Stimulated activated CD4-positive, alpha-beta T cell treated with anti-CD3 and anti-CD28 coated beads, Interleukin-2, amount 100 ng/mL, for 4 hours (primary cell): ENCODE measurements at places on chromosomes 4 and X.
A peak's percentile ranks its signal among the peaks of the same experiment; 100 is the strongest.

DNA sequence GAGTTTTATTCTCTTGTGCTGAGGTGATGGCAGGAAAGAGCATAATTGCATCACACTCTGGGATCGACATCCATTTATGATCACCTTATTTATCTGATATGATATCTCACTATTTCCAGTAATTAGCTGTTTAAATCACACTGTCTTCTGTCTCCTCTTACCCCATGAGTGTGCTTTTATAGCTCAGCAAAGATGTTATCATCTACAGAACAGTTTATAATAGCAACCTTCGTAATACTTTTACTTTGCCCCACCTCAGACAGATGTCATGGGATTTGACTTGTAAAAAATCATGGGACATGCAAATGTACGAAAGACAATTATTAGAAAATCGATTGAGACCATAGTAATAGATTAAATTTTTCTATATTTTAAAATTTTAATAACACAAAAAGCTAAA is 1122.3 kb upstream of the PCDH10 start:
- DNase-seq: no peak

DNA sequence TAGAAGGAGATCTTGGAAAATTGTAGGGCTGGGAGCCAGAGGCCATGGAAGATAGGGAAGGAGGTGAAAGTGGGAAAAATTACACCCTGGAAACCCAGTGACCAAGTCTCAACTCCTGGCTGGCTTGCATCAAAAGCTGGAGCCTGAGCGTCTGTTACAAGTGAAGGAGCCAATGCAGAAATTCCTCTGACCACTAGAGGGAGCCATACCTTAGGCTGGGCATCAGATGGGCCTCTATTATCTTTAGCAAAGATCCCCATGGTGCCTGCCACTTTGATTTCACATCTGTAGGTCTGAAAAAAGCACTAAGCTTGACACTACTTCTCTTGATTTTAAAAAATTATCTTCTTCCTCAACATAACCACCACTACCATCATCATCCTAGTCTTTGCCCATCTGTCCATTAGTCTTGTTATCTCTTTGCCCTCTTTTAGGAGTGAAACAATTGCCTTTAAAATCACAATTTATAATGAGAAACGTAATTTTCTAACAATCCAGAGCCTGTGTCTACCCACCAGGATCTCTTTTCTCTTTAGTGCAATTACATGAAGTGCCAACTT is 62.9 kb downstream of the ANAPC4 start:
- DNase-seq: peak; percentile 17

DNA sequence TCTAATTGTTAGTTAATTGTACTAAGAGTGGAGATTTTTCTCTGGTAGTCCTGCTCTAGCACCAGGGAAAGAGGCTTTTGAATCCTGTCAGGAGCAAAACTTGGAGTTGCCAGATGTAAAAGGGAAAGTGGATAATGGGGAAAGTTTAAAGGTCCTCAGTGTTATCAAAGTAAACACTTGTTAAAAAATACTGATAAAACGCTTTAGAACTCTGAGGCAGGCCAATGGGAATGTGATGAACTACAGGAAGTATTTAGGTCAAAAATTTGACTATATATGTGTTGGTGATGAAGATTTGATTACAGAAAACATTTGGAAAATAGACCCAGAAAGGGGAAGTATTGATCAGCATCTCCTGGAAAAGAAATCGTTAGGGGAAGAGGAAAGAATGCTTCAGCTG is 32.8 kb downstream of the SERPINA7 start:
- no peak for DNase-seq

DNA sequence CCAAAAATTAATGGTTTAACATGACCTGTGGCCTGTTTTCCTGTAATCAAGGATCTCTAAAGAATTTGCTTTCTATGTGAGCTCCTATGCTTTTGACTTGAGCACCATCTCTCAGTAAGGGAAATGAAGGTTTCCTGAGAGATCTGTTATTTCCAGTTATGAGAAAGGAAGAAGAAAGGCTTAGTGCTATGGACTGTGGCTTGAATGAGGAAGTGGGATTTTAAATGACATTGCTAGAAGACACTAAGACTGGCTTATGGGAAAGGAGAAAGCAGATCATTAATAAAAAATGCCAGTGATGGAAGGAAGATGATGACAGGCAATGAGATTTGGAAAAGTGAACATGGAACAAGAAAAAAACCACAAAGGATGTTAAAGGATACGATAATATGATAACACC is 285.4 kb downstream of the OPHN1 start:
- no peak for DNase-seq

GRCh38 chr4:56655627-56656345 is 25.3 kb downstream of the HOPX start:
- DNase-seq: no peak

- DNase-seq: no peak
Observed at GRCh38 chr4:8010618-8011017, 71.0 kb upstream of the AFAP1 start.

GRCh38 chrX:1023676-1024075 is 188.8 kb downstream of the CRLF2 start:
- no peak for DNase-seq

DNA sequence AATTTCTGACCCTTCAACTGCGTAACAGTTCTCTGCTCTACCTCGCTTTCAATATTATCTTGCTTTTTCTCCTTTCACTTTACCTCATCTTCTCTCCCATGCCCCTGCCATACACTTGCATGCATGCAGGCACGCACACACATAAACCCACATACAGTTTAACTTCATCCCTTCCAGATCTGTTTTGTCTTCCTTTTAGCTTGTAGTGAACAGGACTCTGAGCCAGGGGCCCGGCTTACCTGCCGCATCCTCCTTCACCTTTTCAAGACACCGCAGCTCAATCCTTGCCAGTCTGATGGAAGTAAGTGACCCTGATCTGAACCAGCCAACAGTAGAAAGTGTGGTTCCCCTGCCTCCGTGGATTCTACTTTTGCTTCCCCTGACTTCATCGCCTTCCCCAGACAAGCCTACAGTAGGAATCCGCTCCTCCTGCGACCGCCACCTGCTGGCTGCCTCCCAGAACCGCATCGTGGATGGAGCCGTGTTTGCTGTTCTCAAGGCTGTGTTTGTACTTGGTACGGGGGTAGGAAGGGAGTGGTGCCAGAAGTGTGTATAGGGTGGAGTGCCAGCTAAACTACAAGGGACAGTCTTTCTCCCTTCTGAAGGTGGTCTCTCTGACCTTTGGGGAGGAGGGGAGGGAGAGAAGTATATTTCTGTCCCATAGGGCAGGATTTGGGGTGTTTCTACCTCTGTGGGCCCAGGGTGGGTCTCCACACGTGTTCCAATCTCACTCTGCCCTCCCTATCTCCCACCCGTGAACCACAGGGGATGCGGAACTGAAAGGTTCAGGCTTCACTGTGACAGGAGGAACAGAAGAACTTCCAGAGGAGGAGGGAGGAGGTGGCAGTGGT is 10.7 kb downstream of the MED12 start:
- peak; percentile 64 for DNase-seq

GRCh38 chr4:16000708-16001483 is 37.9 kb upstream of the FGFBP2 start:
- DNase-seq: no peak

- no peak for DNase-seq
Observed at GRCh38 chr4:95285797-95286196, 263.0 kb downstream of the UNC5C start.

GRCh38 chr4:78553529-78554060 is 2.0 kb downstream of the ANXA3 start:
- DNase-seq: no peak

DNA sequence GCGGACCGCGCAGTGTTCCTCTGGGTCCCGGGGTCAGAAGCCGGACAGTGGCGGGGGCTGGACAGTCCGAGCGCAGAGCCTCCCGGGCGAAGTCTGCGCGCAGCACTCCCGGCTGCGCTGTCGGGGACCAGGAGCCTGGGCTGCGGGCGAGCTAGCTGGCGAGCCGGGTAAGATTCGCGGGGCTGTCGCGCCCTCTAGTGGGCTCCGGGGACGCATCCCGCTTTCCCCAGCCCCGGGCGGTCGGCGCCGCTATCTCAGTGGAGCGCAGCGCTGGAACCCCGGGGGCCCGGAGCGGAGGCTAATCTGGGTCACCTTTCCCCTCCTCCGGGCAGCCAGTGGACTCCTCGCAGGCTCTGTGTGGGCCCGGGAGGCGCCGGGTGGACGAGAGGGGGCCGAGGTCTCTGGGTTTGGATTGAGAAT is 4.2 kb downstream of the PDGFRA start:
- DNase-seq: peak; percentile 55

- DNase-seq: no peak
Observed at GRCh38 chrX:131741103-131741581, 197.3 kb downstream of the OR13H1 start.

DNA sequence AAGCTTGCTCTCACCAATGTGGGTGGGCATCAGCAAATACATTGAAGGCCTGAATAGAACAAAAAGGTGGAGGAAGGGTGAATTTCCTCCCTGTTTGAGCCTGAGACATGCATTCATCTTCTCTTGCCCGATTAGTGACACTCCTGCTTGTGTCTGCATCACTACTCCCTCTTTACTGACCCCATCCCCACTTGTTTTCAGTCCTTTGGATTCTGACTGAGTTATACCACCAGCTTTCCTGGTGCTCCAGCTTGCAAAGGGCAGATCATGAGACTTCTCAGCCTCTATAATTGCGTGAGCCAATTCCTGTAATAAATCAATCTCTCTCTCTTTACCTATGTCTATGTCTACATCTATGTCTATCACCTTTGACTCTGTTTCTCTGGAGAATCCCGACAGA is 47.4 kb upstream of the DYNLT3 start:
- no peak for DNase-seq

DNA sequence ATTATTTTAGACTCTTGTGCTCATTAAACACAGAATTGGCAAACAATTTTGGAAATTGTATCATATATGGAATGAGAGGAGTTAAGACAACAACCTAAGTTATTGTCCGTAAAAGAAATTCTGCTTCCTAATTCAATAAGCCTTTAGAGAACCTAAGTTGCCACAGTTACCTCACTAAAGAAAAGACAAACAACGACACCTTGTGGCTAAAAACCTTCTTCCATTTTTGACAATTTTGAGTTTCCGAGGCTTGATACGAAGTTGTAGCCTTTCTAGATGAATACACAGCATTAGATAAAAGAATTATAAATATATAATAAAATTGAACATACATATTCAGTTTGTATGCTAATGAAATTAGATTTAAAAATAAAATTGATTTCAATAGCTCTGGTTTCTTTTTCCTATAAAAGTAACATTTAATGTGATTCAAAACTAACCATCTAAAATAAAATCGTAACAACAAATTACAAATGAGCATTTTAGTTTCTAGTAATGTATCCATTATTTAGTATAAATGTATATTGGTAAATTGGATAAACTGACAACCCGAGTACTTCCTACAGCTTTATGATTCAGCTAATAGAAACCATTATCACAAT is 275.1 kb downstream of the GPM6A start:
- no peak for DNase-seq

- no peak for DNase-seq
Observed at GRCh38 chr4:181799561-181800069, 443.6 kb upstream of the TENM3 start.

DNA sequence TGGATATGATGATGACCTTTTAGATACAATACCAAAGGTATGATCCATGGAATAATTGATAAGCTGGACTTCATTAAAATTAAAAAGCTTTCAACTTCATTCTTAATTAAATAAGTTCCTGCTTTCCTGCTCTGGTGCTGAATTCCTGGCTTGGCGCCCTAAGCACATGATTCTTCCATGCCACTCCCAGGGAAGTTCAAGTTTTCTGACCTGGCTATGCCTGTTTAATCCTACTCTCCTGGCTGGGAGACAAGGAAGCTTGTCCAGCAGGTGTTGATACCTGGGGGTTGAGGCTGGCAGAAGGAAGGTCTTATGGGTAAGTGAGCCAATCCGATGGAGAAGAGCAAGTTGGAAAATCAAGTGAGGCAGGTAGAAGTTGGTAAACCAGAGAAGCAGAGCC is 24.3 kb downstream of the XKRX start:
- DNase-seq: no peak

DNA sequence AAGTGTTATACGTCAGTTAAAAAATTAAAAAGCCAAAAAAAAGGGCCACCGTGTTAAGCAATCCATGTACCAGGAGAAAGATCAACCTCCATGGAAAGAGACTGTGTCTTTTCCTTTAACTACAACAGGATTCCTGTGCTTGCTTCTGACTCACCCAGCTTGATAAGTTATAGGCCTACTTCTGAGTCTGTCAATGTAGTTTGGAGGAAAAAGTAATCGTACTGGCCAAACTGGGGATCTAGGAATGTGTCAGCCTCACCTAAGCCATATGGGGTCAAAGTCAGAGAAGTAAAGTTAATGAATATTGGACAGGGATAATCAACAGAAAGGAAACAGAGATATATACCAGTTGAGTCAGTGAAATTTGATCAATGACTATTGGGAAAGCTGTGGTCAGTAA is 470.8 kb upstream of the SLIT2 start:
- DNase-seq: no peak

DNA sequence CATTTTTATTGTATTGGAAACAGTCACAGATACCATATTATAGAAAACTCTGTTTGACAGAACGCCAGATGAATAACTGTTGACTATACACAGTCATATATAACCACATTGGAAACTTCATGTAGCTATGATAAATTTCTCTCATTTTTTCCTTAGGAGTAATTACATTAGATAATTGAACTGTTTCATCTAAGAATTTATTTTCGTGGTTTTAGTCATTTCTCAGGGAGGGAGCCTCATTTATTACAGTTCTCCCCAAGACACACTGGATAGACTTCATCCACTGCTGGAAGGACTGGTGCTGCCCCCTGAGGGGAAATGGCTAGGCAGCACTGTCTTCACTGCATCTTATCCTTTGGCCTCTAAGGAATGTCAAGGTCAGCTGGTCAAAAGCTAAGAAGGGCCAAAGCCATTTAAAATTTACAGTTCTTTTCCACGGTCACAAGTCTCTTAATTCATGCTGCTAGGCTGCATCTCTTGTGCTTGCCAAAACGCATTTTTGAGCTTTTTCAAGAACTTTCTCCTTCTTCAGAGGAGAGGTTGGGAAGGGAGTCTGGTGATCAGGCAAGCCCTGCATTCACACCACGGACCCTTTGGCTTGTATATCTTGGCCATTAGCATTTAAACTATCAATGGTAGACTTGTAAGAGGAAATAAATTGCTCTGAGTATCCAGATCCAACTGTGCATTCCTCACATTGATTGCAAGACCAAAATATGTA is 145.1 kb downstream of the CBR4 start:
- DNase-seq: no peak

DNA sequence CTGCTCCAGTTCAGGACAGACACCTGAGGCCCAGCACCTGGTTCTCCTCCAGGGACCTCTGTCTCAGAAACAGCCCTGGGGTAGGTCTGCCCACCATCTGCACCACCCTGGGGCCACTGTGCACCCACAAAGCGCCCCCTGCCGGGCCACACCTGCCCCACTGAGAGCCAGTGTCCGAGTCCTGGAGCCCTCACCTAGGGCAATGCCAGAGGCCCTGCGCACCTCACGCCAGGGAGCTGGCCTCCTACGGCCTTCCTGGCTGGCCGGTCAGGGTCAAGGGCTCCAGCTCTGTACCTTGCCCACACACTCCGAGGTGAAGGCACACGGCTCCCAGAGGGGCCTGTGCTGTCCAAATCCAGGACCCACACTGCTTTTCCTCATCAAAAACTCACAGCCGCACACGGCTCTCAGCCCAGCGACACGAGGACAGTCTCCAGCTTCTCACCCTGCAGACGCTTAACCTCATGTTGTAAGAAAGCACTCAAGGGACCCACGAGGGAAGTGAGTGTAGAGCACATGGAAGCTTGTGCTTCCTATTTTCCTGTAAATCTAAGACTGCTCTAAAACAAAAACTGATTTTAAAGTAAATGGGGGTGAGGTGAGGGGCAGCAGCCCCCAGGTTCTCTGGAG is 5.4 kb downstream of the CTBP1 start:
- no peak for DNase-seq
